ENCODE measurements at places on chromosomes 6 and 20.

DNA sequence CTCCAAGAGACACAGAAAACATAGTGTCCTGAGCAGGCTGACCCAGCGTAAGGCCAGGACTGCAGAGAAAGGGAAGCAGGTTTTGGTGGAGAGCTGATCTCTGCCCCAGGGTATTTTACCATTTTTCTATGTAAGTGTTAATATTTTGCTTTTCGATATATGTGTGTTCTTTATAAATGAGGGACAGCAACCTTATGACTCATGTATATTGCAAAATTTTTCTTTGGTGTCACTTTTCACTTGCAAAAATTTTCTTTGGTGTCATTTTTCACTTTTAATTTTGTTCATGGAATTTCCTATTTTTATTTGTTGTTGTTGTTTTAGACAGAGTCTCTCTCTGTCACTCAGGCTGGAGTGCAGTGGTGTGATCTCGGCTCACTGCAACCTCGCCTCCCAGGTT is 34.6 kb upstream of the PXDC1 start:
- no peak for DNase-seq

DNA sequence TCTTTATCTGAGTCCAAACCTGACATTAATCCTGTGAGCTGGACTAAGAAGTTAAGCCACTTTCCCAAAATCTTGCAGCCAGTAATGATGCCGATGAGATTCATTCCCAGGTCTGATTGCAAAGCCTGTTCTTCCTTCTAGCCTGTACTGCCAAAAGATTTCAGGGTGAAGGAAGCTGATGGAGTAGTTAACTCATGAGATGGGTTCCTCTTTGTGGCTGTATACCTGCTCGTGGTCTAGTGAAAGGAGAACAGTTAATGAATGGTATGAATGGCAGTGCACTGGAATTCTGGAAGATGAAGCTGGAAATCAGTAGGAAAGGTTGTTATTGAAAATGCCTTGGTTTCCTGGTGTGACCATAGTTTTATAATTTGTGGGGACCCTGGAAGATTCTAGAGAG is 112.0 kb downstream of the FYN start:
- DNase-seq: no peak

DNA sequence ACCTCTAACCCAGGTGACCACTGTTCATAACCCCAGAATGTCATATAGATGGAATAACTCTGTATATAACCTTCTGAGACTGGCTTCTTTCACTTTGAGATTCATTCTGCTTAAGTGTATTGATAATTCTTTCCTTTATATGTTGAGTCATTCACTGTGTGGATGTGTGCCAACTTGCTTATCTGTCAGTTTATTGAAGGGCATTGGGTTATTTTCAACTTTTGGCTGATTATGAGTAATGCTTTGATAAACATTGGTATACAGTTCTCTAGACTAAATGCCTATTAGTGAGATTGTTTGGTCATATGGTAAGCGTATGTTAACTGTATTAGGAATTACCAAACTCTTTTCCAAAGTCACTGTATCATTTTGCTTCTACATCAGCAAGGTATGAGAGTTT is 453.4 kb upstream of the SPTLC3 start:
- DNase-seq: no peak

DNA sequence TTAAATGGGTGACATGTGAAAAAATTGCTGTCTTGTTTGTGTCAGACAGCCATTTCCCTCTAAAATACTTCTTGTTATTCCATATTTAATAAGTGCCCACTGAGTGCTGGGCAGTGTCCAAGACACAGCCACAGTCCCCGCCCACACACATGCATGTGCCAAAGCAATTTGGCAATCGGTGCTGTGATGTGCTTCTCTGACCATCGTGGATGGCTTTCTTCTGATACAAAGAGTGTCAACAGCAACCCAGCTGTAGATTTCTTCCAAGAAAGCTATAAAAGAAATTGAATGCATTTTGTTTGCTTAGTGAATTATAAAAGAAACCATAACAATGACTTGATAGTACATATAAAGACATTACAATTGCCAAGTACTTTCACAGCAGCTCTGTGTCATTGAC is 140.5 kb upstream of the ATXN1 start:
- no peak for DNase-seq

- peak; percentile 15 for DNase-seq
Observed at GRCh38 chr20:3115190-3116107, 30.9 kb upstream of the AVP start.

DNA sequence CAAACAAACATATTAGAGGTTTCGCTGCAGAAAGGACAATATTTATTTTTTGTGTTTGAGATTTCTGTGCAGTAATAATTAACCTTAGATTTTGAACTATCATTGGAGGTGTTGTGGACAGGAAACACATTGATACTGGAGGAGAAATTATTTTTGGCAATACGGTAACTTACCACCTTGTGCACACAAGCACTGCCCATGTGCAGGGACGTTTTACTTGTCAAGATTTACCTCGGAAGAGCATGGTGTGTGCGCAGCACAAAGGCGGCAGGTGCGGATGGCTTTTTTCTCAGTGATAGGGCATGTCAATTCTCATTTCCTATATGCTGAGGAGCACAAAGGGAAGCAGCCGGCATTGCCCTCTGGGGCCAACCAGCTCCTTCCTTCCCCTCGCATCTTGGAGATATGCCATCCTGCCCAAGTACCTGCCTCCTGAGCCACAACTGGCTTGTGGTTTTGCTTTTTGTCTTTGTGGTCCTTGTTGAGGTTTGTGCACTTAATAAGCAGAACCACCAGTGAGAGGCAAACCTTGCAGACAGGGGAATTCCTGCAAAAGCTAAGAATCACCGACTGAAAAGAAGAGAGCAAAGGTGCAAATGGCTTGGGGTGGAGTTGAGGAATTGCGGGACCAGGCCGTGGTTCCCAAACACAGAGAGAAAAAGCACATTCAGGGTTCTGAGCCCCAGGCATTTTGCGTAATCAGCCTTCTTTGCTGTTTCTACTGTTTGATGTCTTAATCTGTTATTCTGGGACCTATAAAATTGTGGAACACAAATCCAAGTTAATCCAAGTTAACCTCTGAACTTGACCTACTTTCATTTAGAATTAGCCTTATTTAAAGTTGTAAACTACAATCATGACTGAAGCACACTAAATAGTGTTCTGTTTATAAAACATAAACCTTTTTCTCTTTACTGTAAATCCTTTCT is 21.9 kb downstream of the SAMD5 start:
- DNase-seq: no peak

DNA sequence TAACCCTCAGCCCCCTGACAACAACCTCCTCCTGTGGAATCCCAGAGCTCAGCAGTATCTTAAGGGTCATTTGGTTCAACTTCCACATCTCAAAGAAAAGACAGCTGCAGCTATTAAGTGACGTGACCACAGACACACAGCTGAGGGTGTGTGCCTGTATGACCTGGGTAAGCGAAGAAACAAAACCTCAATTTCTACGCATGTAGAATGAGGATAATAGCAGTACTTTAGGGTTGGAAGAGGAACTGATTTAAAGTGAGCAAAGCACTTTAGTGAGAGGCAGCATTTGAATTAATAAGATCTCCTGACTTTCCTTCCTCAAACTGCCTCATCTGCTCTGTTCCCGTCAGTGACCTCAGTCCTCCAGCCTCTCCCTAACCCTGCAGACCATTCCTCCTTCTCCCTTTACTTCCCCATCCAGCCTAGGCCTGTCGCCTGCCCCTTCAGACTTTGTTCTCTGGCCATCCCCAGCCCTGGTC is 6.8 kb upstream of the ARMC2 start:
- no peak for DNase-seq

GRCh38 chr6:6125495-6125894 is 118.8 kb upstream of the NRN1 start:
- DNase-seq: no peak

DNA sequence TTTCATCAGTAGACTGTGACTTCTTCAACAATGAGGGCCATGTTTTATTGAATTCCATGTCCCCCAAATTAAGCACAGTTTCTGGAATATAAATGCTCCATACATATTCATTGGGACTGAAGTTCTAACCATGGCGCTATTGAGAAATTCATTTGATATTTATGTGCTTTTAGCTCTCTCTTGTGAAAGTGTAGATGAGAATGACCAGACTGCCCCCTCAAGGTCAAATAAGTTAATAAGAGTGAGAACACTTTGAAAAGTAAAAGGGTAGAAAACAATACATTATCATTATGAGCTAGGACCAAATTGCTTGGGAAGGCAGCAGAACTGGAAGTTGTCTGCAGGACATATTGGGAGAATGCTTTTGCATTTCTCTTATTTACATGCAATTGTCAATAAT is 597.9 kb downstream of the EPM2A start:
- no peak for DNase-seq

GRCh38 chr6:27188885-27189418 is 58.5 kb upstream of the PRSS16 start:
- DNase-seq: peak; percentile 62

DNA sequence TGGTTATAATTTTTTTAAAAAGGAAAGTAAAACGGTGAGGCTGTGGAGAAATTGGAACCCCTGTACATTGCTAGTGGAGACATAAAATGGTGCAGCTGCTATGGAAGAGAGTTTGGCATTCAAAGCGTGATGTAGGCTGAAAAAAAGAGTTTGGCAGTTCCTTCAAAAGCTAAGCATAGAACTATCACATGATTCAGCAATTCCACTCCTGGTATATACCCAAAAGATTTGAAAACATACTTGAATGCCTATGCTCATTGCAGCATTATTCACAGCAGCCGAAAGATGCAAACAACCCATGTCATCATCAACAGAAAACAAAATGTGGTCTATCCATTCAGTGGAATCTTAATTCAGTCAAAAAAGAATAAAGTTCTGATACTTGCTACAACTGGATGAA is 4.5 kb upstream of the SGK2 start:
- DNase-seq: no peak

- no peak for DNase-seq
Observed at GRCh38 chr6:147510929-147511590, 2.6 kb downstream of the SAMD5 start.

- no peak for DNase-seq
Observed at GRCh38 chr6:148530394-148530953, 187.8 kb downstream of the SASH1 start.

- no peak for DNase-seq
Observed at GRCh38 chr6:71393981-71394432, 105.4 kb downstream of the OGFRL1 start.

DNA sequence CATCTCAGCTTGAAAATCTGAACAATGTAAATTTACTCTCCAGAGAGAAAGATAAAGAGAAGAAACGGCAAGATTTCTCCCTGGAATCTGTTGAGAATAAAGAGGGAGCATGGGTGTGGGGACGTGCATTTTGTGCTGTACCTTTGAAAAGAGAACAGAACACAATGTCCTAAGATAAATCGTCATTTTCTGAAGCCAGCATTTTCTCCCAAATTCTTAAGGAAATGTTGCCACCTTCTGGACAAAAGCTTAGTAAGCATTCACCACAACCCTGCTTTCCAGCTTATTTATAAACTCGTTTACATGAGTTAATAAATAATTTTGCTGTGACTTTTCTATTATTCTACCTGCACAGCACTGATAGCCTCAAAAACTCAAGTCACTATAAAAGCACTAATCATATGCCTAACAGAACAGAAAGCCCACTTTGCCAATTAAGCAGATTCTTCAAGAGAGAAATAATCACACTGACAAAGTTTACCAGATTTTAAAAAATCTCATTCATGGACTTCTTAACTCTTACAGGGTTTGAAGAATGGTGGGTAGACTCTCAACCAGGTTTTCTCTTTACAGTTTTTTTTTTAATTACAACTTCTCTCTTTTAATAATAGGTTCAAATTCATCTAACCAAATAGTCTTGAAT is 155.8 kb downstream of the MBOAT1 start:
- no peak for DNase-seq

GRCh38 chr6:92147246-92147645 is 1272.1 kb downstream of the EPHA7 start:
- DNase-seq: no peak

GRCh38 chr20:49381558-49382493 is 100.6 kb downstream of the KCNB1 start:
- no peak for DNase-seq

- no peak for DNase-seq
Observed at GRCh38 chr6:2531426-2532215, 219.1 kb downstream of the MYLK4 start.

- no peak for DNase-seq
Observed at GRCh38 chr6:62808565-62809293, 402.5 kb upstream of the FKBP1C start.

GRCh38 chr6:163207431-163208383 is 206.8 kb upstream of the QKI start:
- no peak for DNase-seq

DNA sequence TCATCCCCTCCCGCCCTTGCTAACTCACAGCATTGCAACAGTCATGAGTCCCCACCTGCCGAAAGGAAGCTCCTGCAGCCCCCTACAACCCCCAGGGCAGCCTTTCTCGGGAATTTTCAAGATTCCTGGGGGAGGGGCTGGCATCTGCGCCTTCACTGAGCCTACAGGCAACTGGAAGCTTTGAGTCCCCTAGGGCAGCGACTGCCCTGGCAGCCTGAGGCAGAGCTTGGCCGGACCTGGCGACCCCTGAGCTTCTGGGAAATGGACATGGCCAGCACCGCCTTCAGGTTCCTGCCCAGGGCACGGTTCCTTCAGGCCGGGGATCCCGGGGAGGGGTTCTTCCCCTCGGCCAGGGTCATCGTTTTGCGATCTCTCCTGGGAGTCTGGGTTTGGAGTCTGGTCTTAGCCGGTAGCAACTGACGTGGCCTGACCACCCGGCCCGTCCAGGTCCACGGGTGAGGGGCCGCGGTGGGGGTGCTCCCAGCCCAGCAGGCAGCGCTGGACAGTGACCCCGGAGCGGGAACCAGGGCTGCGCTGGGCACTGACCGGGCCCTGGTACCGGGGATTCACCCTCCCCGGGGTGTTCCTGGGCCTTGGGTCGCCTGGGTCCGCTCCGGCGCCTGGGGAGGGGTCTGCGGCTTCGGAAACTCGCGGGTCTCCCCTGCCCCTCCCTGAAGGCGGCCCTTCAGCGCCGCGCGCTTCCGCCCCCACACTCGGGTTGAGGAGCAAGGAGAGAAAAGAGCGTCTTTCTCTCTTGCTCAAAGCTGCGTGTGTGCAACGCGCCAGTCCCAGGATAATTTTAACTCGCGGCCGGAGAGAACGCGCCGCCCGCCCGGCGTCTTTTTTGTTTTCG is 593 bp upstream of the COL9A3 start:
- no peak for DNase-seq
